ELF-1 (cell line): ENCODE measurements at places on chromosomes 12 and 14.
A peak's percentile ranks its signal among the peaks of the same experiment; 100 is the strongest.

DNA sequence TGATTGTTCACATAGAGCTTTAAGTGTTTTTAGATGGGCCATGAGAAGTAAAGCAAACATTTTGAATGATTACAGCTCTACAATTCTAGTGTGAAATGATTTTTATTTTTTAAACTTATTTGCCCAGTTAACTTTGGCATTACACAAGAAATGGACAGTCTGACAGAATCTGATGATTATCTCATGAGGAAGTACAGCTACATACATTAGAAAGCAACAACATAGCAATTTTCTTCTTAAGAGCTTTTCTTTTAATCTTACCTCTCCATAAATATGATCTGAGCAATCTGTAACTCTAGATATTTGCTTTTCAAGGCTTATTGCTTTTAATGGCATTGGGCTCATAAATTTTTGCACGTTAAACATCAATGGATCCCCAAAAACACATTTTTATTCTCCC lies 26.5 kb upstream of the PPP1R12A start:
- no peak for DNase-seq

GRCh38 chr12:47835831-47836155 lies 16.1 kb upstream of the HDAC7 start:
- peak; percentile 54 for DNase-seq

GRCh38 chr14:60931218-60931617 lies 49.7 kb downstream of the TRMT5 start:
- no peak for DNase-seq

DNA sequence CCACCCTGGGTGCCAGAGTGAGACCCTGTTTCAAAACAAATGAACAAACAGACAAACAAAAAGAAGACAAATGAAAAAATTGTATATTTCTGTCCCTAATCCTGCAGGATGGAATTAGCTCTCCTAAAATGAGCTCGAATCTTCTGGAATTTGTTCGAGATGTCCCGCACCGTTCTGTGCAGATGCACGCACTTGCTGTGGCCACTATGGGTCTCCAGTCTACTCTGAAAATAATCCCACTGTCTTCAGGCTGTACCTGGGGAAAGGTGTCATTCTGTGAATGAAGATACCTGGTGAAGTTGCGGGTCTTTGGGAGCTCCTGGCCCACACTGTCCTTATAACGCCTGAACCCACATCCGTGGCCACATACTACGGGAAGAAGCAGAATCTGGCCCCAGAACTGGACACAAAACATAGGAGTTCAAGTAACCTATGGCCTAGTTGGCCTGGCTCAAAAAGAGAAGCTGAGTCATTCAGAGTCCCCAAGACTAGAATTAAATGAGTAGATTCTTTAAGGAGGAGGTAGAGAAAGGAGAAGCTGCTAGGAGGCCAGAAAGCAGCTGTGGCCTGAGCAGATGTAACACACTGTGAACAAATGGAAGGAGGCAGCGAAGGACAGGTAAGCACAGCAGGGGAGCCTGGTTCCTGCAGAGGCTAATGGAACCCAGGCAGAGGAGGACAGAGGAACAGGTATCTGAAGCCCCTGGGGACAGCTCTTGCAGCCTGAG lies 108.6 kb downstream of the FOXN3 start:
- DNase-seq: peak; percentile 62

- DNase-seq: no peak
Measured at GRCh38 chr14:74504412-74504811, 10.8 kb downstream of the ISCA2 start.

DNA sequence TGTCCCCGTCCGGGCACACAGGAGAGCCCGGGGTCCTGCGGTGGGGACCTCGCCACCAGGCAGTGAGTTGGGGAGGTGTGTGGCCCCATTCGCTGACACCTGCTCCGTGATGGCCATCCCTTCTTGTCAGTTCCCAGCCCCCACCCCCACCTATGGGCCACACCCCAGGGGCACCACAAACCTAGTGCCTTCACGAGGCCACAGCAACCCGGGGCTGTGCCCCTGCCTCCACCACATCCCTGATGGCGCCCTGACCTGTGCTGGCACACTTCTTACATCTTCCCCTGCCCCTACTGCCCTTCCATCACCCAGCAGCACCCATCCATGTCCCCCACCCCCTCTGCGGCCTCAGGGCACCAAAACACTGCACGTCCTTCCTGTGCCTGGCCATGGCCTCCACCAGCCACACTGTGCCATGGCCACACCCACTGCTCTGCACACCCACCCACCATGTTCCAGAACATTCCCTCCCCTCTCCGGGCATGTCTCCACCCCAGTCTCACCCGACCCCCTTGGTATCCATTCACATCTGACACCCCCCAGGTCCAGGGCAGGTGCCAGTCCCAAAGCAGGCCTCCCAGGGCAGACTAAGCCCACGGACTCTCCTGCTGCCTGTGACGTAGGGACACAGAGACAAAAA lies 24.4 kb downstream of the JAG2 start:
- DNase-seq: no peak

DNA sequence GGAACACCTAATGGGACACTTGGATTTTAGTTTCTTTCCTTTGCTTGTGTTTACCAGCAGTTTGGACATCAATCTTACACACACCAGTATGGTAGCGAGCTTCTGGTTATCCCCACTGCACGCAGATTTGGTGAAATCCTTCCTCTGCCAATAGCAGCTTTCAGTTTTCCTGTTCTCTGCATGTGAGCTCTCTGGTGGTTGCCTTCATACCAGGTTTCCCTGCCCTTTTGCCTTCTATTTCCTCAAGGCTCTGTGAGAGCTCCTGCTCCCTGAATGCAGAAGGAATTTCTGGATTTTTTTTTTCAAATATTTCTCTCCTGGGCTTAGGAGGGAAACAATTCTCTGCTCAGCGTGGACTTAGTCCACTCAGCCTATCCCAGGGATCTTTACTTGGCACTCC lies 93.0 kb upstream of the CCDC91 start:
- no peak for DNase-seq

GRCh38 chr12:104280717-104281458 lies 22.7 kb upstream of the EID3 start:
- DNase-seq: no peak

DNA sequence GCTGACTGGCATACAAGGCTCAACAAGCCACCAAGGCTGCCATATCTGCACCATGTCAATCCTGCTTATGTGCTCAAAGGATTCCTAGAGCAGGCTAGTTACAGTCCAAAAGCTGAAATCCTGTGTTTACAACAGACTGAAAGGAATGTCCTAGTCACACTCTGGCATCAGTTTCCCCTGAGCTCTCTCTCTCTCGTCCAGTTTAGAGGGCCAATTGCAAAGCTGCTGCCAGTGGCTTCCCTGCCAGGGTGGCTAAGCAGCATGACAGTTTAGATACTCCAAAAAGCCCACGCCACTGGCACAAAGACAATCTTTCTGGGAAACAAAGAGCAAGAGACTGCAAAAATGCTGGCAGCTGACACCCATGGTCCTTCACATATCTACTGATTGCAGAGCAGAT lies 392.1 kb downstream of the RPS29 start:
- DNase-seq: no peak

- peak; percentile 10 for DNase-seq
Measured at GRCh38 chr12:123854918-123855317, 92.8 kb downstream of the DNAH10 start.

GRCh38 chr14:95946867-95947266 lies 70.2 kb downstream of the TUNAR start:
- DNase-seq: no peak

DNA sequence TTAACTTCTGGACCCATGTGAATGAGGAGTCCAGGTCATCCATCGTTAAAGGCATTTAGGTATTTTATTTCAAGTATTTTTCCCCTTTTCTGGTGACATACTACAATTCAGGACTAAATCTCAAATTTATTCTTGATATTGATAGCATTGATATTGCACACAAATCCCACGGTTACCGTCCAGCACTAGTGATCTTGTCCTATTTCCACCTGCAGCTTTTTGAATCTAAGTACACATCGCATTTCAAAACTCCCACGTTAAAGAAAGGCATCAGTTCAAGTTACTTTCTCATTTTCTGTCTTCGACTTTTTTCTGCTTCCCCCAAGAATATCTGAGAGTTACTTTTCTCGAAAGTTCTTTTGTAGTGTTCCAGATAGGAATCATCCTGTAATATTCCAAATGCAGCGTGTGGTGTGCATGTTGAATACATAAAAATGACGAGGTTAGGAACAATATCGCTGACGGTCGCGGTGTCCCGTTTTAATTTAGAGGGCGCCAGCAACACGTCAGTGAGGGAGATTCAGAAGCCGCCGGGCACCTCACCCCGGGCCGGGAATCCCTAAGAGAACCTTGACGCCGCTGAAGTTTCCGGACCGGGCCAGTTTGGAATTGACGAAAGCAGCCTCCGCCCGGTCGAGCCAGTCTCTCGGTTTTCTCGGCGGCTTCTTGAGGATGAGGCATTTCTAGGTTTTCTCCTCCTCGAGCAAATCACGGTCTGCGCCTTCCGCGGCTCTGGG lies 569 bp upstream of the RGS6 start:
- no peak for DNase-seq

DNA sequence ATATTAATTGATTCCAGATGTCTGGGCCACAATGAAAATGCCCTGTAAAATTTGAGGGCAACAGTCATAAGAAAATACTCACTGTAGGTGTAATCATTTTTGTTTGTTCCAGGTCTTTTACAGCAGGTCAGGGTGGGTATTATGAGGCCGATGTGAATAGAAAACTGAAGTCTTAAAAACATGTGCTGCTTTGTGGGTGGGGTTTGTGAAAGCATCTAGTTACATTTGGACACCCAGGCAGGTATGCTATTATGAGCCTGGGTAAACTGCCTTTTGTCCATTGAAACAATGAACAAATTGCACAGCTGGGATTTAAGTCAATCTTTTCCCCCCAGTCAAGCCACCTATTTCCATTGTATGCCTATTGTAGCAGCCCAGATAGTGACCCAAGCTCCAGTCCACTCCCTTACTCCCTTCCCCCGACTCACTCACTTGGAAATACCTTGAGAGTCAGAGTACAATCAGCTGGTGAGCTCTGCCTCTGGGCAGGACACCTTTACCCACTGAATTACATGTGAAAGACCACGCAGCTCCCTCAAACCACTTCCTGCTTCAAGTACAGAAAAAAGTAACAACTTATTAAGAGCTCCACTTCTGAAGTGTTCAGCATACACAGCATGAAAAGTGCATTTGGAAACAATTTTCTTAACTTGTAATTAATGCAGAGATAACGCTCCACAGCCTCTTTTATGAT lies 1.8 kb downstream of the IGF1 start:
- DNase-seq: peak; percentile 68

DNA sequence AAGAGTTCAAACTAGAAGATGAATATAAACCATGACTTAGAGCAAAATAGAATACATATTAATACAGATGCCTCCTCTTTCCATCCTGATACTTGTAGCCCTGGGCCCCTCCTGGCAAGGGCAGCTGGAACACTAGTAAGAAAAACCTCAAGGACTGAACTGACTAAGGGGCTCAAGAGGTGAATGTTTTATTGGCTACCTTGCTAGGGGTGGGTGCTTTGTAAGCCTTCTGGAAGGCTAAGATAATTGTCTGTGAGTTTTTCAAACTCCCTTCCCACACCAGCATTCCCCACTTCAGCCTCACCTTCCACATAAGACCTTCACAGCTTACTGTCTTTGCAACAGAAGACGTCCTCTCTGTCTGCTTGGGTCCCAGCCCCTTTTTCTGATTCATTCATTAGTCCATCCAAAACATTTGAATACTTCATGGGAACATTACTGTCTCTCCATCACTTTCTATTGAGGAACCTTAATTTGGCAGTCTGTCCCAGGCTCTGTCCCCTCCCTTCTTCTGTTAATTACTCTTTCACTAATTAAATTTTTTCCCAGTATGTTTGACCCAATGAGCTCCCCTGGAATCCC lies 1.1 kb upstream of the MARCHF9 start:
- DNase-seq: no peak

GRCh38 chr12:74903522-74903921 lies 306.1 kb downstream of the KCNC2 start:
- DNase-seq: no peak

DNA sequence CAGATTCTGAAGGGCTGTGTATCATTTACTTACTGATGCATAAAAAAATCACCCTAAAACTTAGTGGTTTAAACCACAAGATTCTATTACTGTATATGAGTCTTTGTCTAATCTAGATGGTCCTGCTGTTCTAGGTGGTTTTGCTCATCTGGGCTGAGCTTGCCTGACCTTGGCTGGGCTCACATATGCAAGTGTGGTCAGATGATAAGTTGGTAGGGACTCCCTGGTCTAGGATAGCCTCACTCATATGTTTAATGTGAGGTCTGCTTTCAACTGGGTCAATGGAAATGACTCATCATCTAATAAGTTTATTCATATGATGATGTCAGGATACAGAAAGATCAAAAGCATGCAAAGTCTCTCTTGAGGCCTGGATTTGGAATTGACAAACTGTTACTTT lies 887.8 kb downstream of the TRHDE start:
- DNase-seq: no peak

DNA sequence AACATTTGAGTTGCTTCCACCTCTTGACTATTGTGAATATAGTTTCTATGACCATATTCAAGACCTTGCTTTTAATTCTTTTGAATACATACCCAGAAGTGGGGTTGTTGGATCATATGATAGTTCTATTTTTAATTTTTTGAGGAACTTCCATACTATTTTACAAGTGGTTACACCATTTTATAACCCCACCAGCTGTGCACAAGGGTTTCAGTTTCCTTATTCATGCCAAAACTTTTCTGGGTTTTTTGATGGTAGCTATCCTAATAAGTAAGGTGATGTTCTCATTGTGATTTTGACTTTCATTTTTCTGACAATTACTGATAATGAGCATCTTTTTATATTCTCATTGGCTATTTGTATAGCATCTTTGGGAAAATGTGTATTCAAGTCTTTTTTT lies 109.4 kb upstream of the GARIN2 start:
- DNase-seq: no peak

- DNase-seq: no peak
Measured at GRCh38 chr12:57623385-57623784, 9.6 kb downstream of the B4GALNT1 start.

DNA sequence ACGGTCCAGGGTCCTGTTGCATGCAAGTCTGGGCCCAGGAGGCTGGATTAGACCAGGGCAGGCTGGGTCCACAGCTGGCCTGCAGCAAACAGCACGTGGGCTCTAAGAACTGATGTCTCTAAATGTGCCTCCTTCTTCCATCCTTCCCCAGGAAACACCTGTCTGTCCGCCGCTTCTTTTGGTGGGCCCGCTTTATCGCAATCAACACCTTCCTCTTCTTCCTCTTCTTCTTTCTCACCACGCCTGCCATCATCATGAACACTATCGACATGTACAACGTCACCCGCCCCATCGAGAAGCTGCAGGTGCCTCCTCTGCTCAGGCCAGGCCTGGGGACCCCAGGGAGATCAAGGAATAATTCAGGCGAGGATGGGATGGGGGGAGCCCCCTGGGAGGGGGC lies 28.3 kb downstream of the NGB start:
- no peak for DNase-seq

- no peak for DNase-seq
Measured at GRCh38 chr12:124776125-124776513, 87.5 kb downstream of the SCARB1 start.
